Activated naive CD4-positive, alpha-beta T cell treated with anti-CD3 and anti-CD28 coated beads, Interleukin-2, amount 10 ng/mL, durations not matched to agents 7 days and 5 days (primary cell): ENCODE measurements at places on chromosomes 2 and 18.

DNA sequence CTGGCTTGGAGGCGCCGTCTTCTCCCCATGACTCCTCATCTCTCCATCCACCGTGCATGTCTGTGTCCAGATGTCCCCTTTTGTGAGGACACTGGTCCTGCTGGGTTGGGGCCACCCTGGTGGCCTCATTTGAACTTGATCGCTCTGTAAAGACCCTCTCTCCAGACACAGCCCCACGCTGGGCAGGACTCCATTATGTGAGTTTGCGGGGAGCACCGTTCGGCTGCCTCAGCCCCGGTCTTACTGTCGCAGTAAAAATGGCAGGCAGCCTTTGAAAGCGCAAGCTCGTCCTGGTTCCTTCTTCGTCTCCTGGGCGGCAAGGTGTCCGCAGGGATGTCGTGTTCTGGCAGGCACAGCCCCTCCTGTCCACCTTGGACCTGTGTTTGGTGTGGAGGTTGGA is 17.7 kb downstream of the NFATC1 start:
- DNase-seq, result no peak

DNA sequence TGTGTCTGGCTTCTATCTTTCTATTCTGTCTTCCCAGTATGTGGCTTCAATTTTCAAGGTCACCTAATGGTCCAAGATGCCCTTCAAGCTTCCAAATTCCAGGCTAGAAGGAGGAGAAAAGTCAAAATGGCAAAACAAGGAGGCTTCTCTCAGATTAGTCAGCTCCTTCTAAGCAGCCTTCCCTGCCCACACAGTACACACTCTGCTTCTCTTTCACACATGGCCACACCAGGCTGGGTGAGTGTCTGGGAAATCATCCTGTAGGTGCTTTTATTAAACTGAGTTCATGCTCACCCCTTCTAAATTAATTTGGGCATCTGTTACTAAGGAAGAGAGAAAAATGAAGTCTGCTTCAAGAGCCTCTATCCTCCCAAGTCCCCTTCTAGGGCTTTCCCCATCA is 277.2 kb upstream of the MGAT5 start:
- DNase-seq, result no peak

DNA sequence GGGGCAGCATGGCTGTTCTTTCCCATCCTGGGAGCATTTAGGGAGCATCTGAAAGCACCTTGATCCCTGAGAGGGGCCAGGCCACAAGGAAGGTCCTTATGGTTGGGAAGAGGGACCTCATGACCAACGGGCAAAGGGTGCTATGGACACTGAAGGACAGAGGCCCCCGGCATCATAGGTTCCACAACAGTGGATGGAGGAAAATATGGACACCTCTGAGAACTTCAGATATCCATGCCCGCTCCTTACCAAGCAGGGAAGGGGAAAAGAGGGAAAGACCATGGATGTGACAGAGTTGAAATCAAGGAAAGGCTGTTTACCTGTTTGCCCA is 94.1 kb upstream of the MGAT4A start:
- no peak for DNase-seq

GRCh38 chr2:41521211-41521610 is 526.6 kb upstream of the PKDCC start:
- no peak for DNase-seq

GRCh38 chr2:58739033-58739432 is 497.9 kb upstream of the FANCL start:
- DNase-seq, result no peak

DNA sequence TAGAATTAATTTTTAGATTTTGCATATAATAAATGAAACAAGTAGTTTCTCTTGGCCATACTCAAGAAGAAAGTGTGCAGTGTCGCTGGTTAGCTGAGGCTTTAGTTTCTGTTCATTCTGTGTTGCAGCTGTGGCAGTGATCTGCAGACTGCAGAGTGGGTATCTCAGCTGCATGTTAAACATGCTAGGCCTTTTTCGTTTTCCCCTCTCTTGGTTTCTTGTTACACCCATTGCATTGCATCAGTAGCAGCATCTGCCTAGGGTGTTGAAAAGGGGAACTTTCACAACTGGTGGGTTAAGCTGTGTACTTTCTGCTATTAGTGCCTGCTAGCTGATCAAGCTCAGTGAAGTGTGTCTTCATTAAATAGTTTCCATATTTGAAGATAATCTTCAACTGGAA is 51.3 kb downstream of the ACSL3 start:
- DNase-seq, result no peak

DNA sequence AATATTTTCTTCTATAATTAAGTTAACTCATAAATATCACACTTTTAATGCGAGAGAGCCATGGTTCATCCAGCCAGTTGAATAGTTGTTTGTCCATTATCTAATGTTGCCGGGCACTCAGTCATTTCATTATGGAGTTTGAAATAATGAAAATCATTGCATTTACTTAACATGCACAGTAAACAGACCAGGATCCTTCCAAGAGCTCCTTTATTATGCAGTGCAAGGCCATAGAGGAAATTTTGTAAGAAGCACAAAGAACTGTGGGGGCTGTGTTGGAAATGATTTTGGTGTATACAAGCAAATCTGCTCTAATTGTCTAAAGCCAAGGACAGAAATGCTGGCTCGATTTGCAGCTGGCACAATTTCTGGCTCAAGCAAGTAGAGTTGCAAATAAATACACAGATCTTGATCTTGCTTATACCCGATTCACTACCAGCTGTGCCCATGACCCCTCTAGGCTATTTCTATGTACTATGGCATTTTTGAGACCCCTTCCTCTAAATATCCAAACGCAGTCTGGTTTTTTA is 400.3 kb upstream of the HNRNPA3 start:
- DNase-seq, result no peak

DNA sequence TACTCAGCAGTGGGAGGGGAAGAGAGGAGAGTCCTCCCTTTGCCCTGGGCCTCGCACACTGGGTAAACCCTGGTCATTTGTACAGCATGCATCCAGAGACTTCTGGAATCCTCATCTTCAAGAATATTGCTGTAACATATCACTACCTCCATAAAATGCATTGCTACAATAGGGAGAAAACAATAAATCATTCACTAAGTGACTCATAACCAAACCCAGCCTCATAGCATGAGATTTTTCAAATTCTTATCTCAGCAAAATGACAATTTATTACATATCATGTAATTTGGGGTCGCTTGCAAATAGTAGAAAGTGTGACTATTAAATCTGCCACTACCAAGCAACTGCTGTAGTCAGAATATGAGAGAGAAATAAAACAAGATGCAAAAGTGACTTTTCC is 189.4 kb downstream of the ALK start:
- DNase-seq, result no peak

GRCh38 chr2:100833331-100833730 is 13.4 kb downstream of the NPAS2 start:
- no peak for DNase-seq

DNA sequence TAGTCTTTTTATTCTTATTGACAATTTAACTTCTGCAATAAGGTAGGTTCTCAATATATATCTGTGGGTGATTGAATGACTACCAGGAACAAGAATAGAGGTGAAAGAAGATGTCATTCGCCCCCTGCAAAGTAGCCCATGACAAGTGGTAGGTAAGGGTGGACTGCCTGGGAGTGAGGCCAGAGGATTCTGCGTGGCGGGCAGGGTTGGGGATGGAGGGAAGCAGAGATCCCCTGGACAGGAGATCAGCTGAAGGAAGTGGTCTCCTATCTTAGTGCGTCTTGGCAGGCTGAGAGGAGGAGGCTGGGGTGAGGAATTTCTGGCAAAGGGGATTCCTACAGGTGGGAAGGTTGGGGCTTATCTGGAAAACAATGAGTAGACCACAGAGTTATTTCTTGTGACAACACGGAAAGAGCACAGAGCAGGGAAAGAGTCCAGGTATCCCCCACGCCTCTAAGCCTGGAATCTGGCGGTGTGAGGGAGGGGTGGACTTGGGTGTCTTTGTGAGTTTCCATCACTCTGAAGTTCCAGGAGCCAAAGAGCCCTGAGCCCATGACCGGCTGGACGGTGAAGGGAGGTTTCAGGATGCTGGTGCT is 21.5 kb upstream of the MYCN start:
- no peak for DNase-seq

- no peak for DNase-seq
These were observed 45.1 kb downstream of the TET3 start for GRCh38 chr2:74029714-74030397.

DNA sequence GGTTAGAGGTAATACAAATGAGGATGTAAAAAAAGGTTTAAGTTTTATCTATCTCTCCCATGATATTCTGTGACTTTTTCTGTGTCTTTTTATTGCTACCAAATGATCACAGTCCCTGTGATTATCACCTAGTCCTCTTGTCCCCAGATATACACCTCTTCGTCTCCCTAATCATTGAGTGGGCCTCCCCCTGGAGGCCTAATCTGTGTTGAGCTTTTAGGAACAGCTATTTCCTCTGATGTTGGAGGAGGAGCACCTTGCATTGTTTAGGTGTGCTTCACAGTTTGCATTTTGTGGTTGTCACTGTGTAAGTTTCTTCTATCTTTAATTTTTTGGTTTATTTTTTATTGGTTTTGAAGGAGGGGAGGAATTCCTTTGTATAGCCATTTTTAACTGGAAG is 33.3 kb downstream of the CCDC85A start:
- no peak for DNase-seq
